ENCODE measurements at places on chromosomes 3 and 15.

GRCh38 chr15:35141743-35142471, 56.8 kb upstream of the NANOGP8 start:
- DNase-seq, result no peak

DNA sequence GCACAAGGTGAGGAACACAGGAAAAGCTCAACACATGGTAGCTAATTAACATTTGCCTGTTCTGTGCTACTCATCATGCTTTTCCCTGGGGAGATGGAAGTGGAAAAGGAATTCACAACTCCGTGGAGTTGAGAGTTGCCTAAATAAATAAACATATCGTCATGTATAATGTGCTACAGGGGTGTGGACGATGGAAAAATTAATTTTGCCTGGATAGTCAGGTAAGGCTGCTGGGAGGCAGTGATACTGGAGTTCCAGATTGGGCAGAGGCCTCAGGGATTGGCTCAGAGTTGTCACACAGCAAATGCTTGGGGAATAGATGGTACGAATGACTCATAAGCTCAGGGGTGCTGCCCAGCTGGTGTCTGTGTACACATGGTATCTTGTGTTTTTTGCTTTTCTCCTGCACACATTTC, 3.1 kb upstream of the ABHD6 start:
- no peak for DNase-seq

- no peak for DNase-seq
These were observed 123.7 kb upstream of the MCTP2 start for GRCh38 chr15:94107652-94108051.

- no peak for DNase-seq
These were observed 357.1 kb upstream of the KCNH8 start for GRCh38 chr3:18791182-18791581.

- DNase-seq, result no peak
These were observed 171.5 kb upstream of the IL12A start for GRCh38 chr3:159817126-159817525.

DNA sequence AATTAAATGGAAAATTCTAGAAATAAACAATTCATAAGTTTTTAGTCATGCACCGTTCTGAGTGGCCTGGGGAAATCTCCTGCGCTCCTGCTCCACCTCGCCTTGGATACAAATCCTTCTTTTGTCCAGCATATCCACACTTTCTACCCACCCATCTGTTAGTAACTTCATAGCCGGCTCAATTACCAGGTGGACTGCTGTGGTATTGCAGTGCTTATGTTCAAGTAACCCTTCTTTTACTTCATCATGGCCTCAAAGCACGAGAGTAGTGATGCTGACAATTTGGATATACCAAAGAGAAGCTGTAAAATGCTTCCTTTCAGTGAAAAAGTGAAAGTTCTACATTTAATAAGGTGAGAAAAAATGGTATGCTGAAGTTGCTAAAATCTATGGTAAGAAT, 142.3 kb upstream of the CHL1 start:
- no peak for DNase-seq

DNA sequence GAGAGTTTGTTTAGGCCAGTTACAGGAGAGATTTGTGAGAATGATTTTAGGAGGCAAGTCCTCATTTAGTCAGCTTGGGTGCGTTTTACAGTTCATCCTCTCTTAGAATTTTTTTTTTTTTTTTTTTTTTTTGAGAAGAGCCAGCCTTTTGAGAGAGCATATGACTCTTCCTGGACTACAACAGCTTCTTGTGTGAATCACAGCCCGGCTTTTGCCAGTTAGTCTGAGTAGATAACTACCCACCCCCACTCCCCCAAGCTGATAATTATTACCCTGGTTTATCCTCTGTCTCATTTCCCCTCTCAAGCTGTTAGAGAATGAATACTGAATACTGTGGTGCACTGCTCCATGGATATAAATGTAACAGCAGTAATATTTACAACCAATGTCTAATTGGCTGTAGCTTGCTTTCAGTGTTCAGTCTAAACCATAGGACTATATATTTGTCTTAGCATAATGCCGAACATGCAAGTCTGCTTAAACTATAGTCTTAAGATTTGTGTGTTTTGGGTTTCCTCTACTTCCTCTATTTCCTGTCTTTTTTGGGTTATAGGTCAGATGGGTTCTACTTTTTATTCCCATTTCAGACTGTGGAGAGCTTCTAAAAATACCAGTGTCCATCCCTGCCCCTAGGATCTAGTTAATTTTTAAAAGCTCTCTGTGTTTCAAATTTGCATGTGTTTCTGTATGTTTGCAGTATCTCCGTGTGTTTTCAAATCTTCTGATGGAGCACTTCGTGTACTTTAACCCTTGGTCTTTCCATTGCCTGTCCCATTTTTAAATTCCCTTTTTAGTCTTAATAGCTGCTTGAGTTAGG, 8.0 kb downstream of the CHD2 start:
- DNase-seq, result peak; percentile 74

DNA sequence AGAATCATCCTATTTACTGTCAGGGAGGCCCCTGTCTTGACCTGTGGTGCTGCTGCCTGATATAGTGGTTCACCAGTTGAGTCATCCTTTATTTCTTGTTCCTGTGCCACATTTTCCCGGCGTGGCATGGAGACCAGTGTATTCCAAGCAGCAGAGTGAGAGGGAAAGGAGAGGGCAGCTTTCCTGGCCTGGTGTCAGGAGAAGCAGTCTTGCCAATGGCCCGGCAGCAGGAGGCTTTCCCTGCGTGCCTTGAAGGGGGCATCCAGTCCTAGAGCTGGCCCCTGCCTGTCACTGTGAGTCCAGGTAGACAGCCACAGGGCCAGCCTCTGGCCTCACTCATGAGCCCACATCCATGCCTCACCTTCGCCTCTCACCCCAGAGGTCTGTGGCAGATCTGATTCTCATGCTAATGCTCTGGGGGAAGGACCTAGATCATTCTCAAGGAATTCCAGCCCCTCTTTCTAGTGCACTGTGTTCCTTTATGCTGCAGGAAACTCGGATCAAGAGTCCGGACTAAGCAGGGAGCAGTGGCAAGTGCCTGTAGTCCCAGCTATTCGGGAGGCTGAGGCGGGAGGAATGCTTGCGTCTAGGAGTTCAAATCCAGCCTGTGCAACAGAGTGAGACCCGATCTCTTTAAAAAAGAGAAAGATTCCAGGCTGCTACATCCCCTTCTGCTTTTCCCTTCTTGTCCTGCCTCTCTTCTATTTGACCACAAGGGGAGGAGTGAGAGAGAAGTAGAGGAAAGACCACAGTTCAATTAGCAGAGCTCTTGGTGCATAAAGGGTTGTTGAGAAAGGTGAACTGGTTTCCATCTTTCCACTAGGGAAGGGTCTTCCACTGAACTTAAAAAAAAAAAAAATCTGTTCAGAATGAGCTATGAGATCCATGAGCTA, 66.8 kb upstream of the HACD2 start:
- DNase-seq, result no peak

- no peak for DNase-seq
These were observed 45.4 kb downstream of the TMEM45A start for GRCh38 chr3:100537646-100538338.

DNA sequence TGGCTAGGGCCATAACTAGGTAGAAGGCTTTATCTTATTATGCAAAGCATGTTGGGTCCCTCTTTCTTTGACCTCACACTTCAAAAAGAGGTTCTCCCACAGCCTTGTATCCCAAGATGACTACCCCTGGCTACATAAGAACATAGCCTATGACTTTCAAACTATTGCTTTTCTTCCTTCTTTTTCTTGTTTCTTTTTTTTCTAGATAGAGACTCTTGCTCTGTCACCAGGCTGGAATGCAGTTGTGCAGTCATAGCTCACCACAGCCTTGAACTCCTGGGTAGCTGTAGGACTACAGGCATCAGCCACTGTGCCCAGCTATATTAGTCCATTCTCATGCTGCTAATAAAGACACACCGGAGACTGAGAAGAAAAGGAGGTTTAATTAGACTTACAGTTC, 47.2 kb downstream of the DIPK2A start:
- no peak for DNase-seq

GRCh38 chr3:15488002-15488401, 33.5 kb downstream of the COLQ start:
- no peak for DNase-seq

DNA sequence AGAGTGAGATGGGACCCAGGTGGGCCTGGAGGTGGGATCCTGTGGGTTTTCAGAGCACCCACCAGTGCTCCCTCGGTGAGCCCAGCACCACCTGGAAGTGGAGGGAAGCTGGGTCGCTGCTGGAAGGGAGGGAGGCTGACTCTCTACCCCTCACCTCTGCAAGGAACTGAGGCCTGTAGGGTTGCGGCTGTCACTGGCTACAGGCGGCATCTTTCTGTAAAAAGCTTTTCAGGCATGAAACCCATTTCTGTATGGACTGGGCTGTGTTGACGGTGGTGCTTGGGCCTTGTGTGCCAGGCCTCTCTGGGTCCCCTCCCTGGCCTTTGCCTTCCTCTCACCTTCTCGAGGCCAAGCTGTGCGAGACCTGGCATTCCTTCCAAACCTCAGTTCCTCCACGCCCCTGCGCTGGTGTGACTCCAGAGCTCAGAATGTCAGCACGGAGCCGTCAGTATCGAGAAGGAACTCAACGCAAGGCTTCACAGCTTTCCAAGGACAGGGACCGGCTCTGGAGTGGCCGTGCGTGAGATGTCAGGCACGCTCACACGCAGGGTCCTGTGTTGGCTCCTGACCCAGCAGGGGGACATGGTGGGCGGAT, 16.6 kb downstream of the ABTB1 start:
- peak; percentile 43 for DNase-seq

- no peak for DNase-seq
These were observed 15.0 kb upstream of the SEC22A start for GRCh38 chr3:123186695-123187094.

GRCh38 chr15:67573194-67573593, 30.7 kb downstream of the MAP2K5 start:
- DNase-seq, result no peak

DNA sequence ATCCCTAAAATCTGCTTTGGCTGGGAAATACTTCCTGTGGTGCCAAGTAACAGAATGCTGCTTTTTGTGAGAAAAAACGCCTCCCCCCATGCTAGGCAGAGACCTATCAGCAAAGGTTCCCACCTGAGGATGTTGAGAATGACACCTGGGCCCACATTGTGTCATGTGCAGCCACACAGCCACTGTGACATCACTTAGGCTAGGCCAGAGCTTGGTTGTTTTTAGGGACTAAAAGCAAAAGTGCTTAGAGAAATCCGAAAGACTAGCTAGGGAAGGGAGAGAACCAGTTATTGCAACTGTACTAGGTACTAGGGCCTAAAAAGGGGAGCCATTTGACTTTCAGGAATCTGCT, 6.2 kb downstream of the ZDHHC3 start:
- DNase-seq, result no peak

DNA sequence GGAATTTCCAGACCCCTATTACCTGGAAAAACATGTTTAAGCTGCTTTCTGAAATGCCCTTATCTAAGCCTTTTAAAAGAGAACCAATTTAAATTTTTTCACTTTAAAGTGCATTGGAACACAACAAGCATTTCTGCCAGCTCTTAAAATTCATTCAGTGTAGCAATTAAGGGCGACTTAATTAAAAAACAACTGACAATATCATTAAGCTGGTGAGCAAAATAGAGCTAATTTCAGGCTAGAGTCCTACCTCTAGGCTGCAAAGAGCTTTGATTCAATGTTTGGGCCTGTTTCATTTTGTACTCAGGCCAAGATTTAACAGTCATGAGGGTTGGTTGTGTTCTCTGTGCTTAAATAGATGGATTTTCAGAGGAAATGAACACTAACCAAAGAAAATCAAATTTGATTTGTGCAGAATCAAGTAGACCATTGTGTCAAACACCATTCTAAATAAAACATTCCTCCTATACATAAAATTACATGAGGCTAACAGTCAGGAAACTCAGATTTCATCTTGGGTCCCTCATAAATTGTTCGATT, 114.6 kb downstream of the TMEM108 start:
- DNase-seq, result no peak

DNA sequence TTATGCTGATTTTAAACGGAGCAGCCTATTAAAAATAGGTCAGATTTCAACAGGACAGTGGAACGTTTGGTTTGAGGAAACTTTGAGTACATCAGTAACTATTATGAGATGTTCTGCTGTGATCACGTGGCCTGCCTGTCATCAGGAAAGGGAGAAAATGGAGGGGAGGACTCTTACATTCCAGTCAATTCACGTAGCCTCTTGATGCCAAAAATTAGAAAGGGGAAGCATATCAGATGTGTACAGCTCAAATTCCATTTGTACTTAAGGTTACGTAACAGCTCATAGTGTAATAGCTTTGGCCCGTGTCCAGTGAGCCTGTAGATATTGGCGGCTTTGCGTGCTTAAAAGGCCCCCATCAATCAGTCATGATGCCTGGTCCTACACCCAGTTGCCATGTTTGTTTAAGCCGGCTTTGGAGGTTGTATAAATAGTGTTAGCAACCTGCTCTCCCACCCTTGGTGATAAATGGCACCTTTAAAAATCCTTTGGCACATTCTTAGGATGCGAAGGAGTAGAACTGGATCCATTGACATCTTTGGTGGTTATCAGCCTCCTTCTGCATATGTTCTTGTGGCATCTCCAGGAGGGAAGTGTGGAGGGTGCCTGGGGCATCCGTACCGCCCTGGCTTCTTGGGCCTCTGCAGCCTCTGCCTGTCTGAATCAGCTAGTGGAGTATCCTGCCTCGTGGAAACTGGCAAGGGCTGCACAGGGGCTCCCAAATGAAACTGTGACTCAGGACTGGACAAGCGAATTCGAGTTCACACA, 163.9 kb downstream of the THSD4 start:
- no peak for DNase-seq

- no peak for DNase-seq
These were observed 147.0 kb upstream of the NR2F2 start for GRCh38 chr15:96183514-96183850.

GRCh38 chr3:172939651-172940293, 189.2 kb downstream of the ECT2 start:
- no peak for DNase-seq

DNA sequence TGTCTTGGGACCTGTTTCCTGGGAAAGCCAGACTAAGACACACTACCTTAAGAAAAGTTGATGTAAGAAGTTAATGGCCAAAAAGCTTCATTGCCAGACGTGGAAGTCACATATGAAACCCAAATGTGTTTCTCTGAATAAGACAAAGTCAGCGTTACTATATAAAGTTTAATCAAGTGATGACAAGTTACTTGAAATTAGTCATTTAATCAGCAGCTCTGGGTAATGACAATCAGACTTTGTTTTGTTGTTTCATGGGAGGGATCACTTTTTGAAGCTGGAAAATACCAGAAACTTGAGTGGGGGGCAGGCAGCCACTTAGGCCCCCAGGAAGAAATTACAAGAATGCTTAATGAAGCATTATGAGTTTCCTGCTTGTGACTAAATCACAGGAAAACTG, 218.6 kb downstream of the PTPRG start:
- DNase-seq, result no peak

GRCh38 chr15:45801543-45801942, 166.7 kb downstream of the SQOR start:
- DNase-seq, result no peak

- no peak for DNase-seq
These were observed 20.1 kb downstream of the PRR23A start for GRCh38 chr3:138985932-138986331.
